Ascending aorta (tissue), 2 donors: ENCODE measurements at places on chromosomes 7 and 10.

GRCh38 chr10:78571891-78572290, 496.9 kb upstream of the ZMIZ1 start:
- DNase-seq, result no peak

- no peak for DNase-seq
These were observed 254.7 kb downstream of the KLF6 start for GRCh38 chr10:3530346-3530745.

GRCh38 chr10:118832241-118832651, 77.5 kb upstream of the CACUL1 start:
- peak; percentile 73 for DNase-seq

- no peak for DNase-seq
These were observed 166.8 kb upstream of the NFE2L3 start for GRCh38 chr7:25985196-25985595.

DNA sequence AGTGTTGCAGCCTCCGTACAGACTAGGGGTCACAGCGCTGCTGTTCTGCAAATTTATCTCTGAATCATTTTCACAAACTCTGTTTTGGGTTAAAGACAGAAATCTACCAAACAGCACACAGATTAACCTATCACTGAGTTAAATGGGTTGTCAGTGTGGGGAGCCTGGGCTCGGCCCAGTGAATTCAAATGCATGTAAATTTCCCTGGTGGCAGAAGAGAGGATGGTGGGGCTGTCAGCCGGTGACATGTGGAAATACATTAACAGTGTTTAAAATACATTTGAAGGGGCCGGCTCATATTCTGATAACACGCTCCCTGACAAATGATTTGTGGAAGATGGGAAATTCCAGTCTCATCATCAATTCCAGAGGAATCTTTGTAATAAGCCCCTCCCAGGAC, 309.6 kb upstream of the MKI67 start:
- DNase-seq, result no peak

DNA sequence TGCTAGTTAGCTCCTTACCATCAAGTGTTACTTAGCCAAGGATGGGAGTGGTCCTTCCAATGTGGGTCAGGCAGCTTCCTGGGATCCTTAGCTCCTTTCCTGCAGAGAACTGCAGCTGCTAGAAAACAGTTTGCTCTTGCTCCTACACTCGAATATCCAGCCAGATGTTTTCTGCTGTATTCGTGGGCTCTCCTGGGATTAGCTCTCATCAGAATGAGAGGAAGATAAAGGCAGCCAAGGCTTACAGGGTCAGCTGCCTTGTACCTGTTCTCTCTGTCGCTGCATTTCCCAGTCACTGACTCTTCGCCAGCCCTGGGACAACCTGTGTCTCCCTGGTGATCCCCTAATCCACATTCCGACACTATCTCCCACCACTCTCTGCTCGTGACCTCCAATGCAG, 29.0 kb downstream of the NEUROD6 start:
- no peak for DNase-seq

- no peak for DNase-seq
These were observed 301.4 kb downstream of the AHR start for GRCh38 chr7:17599733-17600339.

DNA sequence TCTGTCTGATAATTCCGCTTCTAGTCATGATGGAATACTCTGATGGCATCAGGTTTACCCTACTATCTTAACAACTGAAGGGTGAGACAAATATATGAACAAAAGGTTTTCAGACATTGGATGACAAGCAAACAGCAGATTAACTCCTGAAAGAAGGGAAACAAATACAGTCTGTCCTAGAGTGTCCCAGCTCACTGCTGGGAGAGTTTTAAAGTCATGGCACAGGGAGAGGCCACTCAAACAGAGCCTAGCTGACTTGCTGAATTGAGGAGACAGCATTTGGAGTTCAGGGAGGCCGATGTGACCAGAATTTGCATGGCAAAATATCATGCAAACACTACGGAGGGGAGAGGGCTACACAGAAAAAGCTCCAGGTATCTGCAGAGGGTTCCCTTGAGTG, 73.1 kb downstream of the MDH2 start:
- no peak for DNase-seq

GRCh38 chr7:130893441-130893894, 159.5 kb upstream of the KLF14 start:
- DNase-seq, result no peak

DNA sequence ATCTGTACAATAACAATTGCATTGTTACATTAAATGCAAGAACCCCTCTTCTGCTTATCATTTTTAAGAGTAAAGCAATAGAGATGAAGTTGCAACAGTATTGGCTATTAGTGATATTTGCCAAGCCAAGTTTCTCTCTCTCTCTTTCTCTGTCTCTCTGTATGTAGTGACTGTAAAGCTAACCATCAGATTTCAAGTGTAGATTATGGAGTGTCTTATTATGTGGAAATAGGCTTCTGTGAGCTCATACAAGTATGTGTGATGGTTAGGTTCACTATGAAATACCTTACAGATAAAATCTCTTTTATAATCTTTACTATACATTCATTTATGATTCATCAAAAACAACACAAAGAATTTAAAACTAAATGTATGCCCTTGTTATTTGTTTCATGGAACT, 28.6 kb upstream of the NRP1 start:
- DNase-seq, result no peak

GRCh38 chr7:25481891-25482290, 253.6 kb upstream of the NPVF start:
- DNase-seq, result no peak

GRCh38 chr10:67697724-67698131, 1.7 kb upstream of the CTNNA3 start:
- DNase-seq, result no peak

DNA sequence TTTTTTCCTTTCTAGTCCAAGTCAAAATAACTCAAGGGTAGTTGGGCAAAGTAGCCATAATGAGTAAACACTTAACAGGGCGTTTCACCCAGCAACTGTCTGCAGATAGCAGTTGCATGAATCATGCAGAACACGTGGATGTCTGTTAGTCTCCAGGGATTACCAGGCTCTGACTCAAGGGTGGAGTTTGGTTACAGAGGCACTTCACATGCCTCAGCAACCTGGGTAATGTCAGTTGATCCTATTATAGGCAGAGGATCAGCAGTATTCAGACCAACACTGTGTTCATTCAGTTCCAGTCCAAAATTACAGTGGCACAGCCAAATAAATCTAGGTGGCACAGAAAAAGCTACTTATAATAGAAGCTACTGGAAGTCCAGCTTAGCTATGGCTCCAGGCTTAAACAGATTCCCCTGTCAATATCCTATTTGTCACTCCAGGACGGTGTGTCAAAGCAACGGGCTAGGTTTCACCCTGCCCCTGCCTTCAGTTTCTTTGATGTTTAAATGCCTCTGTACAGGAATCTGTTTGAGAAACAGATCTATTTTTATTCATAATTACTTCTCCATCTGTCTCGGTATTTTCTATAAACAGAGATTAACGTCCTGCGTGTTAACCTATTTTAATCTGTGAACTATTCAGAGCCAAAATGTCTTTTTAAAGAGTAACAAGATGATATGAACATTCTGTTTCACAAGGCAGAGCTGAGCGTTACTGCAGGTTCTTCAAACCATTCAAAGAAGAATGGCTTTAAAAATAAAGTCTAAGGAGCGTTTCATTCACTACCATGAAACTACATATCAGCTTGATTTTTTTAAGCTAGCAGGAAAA, 162.6 kb upstream of the AKR1E2 start:
- peak; percentile 93 for DNase-seq
